ENCODE measurements at places on chromosomes 5 and 9. TPM values are rescaled to one million over a fixed set of nuclear protein-coding genes. Genes with fewer than 3 reads are reported as not detected.

- no peaks in the 10 kb centered on the region for H3K27me3 ChIP-seq
- H3K4me3 ChIP-seq: no peak overlapping the region
- peaks cover 85% of the 10 kb centered on the region for H3K4me1 ChIP-seq
These were observed 29.6 kb downstream of the MAML1 start for GRCh38 chr5:179762079-179762780.

DNA sequence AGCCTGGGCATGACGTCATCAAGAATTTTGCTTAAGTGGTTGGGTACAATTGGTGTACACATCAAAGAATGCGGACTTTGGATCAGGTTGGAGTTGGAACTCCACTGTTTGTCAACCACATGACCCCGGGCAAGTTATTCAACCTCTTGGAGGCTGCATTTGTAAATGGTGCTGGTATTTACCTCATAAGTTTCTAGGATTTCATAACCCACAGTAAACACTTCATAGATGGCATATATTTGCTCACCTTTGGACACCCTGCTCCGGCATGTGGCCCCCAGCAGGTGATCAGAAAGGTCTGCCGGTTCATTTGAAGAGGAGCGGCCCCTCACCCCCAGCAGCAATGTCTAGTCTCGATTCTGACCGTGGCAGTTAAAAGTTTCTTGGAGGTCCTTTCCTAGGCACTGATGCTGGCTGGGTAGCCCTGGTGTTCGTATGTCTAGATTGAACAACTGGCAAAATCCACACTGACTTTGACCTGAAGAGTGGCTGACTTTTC lies 60.6 kb downstream of the IL6ST start:
- no peaks in the 10 kb centered on the region for H3K36me3 ChIP-seq
- no peak overlapping the region for H3K4me3 ChIP-seq
- H3K27ac ChIP-seq: no peak overlapping the region
- H3K27me3 ChIP-seq: no peaks in the 10 kb centered on the region
- no peak for DNase-seq
- no peaks in the 10 kb centered on the region for H3K4me1 ChIP-seq

- H3K4me3 ChIP-seq: no peak overlapping the region
- H3K4me1 ChIP-seq: no peaks in the 10 kb centered on the region
- no peak overlapping the region for H3K27ac ChIP-seq
- no peaks in the 10 kb centered on the region for H3K27me3 ChIP-seq
- no peak for DNase-seq
These were observed 3.6 kb downstream of the PTGER4 start for GRCh38 chr5:40683305-40683704.

Gene SARDH
- 1.6 TPM for total RNA-seq

Gene TMEM215
- total RNA-seq: not detected
